Calu3 (cell line): ENCODE measurements at places on chromosomes 4 and X.

GRCh38 chr4:34572026-34572425 is 1672.3 kb downstream of the ARAP2 start:
- H3K27ac ChIP-seq = no peak overlapping the region
- no peaks in the 10 kb centered on the region for H3K27me3 ChIP-seq
- H3K36me3 ChIP-seq = no peaks in the 10 kb centered on the region
- H3K4me3 ChIP-seq = no peak overlapping the region

DNA sequence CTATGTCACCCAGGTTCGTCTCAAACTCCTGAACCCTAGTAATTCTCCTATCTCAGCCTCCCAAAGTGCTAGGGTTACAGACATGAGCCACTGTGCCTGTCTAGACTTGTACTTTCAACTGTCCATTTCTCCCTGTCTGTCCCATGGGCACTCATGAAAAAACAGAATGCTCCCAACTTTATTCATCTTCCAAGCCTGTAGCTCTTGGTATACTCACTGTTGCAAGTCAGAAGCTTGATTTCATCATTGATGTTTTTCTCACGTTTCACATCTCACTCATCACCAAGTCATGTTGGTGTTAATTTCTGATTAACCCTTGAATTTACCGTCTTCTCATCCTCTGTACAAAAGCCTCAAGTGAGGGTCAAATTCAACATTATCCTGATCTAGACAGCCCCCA is 7.3 kb upstream of the SRP72 start:
- DNase-seq = no peak
- H3K4me3 ChIP-seq = no peak overlapping the region
- peaks cover 8% of the 10 kb centered on the region for H3K4me1 ChIP-seq

- peaks cover 32% of the 10 kb centered on the region for H3K36me3 ChIP-seq
- peak overlapping the region; percentile 60 for H3K4me3 ChIP-seq
- DNase-seq = no peak
- no peaks in the 10 kb centered on the region for H3K27me3 ChIP-seq
- H3K27ac ChIP-seq = peak overlapping the region; percentile 50
- peaks cover 27% of the 10 kb centered on the region for H3K4me1 ChIP-seq
These were observed 4.3 kb downstream of the ZXDB start for GRCh38 chrX:57596109-57596508.

GRCh38 chr4:23388255-23388654 is 501.6 kb downstream of the PPARGC1A start:
- no peaks in the 10 kb centered on the region for H3K36me3 ChIP-seq
- no peak overlapping the region for H3K27ac ChIP-seq
- no peak overlapping the region for H3K4me3 ChIP-seq
- H3K27me3 ChIP-seq = no peaks in the 10 kb centered on the region
- no peaks in the 10 kb centered on the region for H3K4me1 ChIP-seq

DNA sequence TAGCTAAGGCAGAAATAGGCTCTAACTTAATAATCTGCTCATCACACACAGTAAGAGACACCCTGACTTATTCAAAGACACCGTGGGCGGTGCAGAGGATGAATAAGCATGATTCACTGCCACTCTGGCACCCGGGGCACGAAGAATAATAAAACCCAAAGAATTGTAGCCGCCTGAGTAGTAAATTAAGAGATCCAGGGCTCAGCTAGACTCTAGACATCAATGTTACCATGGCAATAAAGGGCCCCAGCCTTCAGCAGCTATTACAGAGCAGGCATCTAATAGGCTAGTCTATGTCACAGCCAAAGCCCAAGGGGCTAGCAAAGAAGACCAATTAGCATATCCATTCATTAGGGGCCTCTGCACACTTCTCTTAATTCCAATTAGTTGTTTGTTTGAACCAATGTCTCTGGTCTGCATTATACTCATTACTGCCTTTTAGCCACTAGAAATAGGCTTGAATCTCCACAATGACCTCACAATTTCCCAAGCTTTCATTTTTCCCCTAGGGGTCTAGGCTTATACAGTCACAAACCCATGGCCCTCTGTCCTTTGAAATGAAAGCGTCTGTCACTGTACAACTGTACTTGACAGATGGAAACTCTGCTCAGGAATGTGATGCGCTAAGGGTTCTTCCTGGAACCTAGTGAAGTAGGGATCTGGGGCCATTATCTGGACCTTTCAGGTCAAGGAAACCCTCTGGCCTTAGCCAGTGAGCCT is 3.0 kb upstream of the ATP1B4 start:
- no peaks in the 10 kb centered on the region for H3K36me3 ChIP-seq
- no peaks in the 10 kb centered on the region for H3K4me1 ChIP-seq
- DNase-seq = no peak
- H3K27me3 ChIP-seq = peaks cover 40% of the 10 kb centered on the region

- no peaks in the 10 kb centered on the region for H3K36me3 ChIP-seq
- no peak overlapping the region for H3K27ac ChIP-seq
- H3K27me3 ChIP-seq = peaks cover 3% of the 10 kb centered on the region
- no peak overlapping the region for H3K4me3 ChIP-seq
- no peak for DNase-seq
These were observed 6.0 kb downstream of the PCDH7 start for GRCh38 chr4:30726090-30726675.

DNA sequence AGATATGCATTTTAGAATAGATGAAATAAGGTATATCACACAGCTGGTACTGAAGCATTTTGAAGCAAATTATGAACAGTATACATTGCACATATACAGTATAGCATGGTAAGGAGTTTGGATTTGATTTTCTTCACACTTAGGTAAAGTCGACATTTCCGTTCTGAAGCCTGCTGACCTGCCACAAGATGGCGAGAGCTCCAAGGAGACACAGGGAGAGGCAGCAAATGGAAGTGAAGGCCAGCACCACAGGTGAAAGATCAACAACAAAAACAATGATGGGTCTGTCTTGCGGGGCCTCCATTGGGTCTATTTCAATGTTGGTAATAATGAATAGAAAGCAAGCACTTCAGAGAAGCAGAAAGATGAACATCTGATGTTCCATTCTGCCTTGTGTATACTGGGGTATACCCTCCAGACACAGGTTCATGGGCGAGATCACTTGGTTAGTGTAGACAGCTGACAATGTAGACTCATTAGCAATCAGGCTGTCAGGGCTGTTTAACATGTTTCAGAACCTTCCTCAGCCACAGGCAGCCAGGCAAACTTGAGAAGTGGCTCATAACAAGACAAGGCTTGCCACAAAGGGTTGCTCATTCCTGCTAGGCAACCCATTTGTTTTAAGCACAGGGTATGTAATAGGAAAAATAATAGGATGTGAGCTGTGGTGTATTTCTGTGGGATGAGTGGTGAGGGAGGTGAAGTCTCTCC is 21.4 kb upstream of the NOX1 start:
- peak; percentile 49 for DNase-seq
- no peak overlapping the region for H3K4me3 ChIP-seq
- no peaks in the 10 kb centered on the region for H3K36me3 ChIP-seq
- H3K27ac ChIP-seq = no peak overlapping the region
- H3K4me1 ChIP-seq = no peaks in the 10 kb centered on the region
- H3K27me3 ChIP-seq = no peaks in the 10 kb centered on the region

DNA sequence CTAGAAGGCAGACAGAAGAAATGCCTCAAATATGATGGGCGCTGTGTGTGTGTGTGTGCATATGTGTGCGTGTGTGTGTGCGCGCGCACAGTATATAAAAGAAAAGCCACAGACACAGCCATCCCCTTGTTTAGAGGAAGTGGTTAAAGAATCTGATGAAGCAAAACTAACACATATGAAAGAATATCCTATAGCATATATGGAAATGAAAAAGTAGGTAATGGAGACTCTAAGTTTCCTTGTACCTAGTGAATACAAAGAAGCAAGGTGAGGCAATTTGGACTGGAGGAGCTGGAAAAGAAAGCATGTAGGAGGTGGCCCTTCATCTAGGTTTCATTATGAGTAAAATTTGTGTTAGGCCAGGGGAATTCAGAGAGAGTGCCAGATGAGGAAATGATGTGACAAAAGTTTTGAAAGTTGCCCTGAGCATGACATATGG is 58.6 kb upstream of the MCF2 start:
- no peak overlapping the region for H3K27ac ChIP-seq
- no peaks in the 10 kb centered on the region for H3K36me3 ChIP-seq
- no peak for DNase-seq
- H3K27me3 ChIP-seq = no peaks in the 10 kb centered on the region
- H3K4me1 ChIP-seq = no peaks in the 10 kb centered on the region

GRCh38 chrX:115023811-115024210 is 6.4 kb upstream of the IL13RA2 start:
- no peak overlapping the region for H3K4me3 ChIP-seq
- no peak overlapping the region for H3K27ac ChIP-seq
- H3K36me3 ChIP-seq = no peaks in the 10 kb centered on the region

- H3K4me3 ChIP-seq = peak overlapping the region; percentile 40
- H3K27ac ChIP-seq = peak overlapping the region; percentile 73
- DNase-seq = peak; percentile 43
- peaks cover 30% of the 10 kb centered on the region for H3K4me1 ChIP-seq
- no peaks in the 10 kb centered on the region for H3K36me3 ChIP-seq
These were observed 20.4 kb downstream of the TMEM131L start for GRCh38 chr4:153486281-153487151.

- no peaks in the 10 kb centered on the region for H3K27me3 ChIP-seq
- H3K27ac ChIP-seq = no peak overlapping the region
- H3K36me3 ChIP-seq = no peaks in the 10 kb centered on the region
- no peak for DNase-seq
These were observed 90.2 kb upstream of the UNC5C start for GRCh38 chr4:95638920-95639501.

DNA sequence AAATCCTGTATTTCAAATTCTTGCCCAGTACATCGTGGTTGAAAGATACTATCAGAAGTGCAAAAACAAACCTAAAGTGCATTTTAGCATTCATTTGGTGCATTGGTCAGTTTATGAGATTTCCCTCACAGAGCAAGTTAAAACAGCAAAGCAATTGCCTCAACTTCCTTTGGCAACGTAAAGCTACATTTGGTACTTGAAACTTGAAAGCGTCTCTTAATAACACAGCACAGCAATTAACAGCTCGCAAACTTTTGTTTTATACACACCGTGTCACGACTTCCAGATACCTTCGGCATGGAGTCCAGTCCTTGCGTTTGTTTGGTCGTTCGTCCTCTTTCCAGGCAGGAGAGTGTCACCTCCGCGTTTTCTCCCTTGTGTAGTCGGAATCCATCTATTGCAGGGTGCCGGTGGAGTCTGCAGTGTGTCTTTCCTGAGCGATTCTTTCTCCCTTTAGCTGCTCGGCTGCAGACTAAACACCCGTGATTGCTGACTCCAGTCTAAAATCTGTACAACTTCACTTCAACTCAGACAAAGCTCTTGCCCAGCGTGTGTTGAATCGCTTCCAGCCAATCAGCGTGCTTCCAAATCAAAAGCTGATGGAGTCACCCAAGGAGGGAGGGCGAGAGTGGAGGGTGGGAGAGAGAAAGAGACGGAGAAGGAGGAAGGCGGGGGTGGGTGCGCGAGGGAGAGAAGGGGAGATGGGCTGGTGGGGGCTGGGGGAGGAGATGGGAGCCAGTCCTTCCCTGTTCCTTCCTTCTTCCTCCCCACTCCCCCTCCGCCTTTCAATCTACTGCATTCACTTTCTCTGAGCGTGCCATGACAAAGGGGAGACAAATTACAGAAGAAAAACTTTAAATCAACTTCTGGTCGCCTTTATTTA is at the start of gene PCDH18:
Gene PCDH18, minus strand, starts transcription at position 509 of the 883 bp plus-strand sequence. Its CDS starts 406 bp downstream, at position 103.
- DNase-seq = peak; percentile 12
- no peak within 1 kb of the TSS for H3K27ac ChIP-seq
- H3K4me1 ChIP-seq = no peaks in the 10 kb centered on the region
- H3K36me3 ChIP-seq = no peaks in the 10 kb centered on the region
- H3K27me3 ChIP-seq = no peaks in the 10 kb centered on the region

- DNase-seq = no peak
- no peak overlapping the region for H3K27ac ChIP-seq
- H3K4me3 ChIP-seq = no peak overlapping the region
These were observed 2.9 kb downstream of the ADRA2C start for GRCh38 chr4:3768842-3769641.

DNA sequence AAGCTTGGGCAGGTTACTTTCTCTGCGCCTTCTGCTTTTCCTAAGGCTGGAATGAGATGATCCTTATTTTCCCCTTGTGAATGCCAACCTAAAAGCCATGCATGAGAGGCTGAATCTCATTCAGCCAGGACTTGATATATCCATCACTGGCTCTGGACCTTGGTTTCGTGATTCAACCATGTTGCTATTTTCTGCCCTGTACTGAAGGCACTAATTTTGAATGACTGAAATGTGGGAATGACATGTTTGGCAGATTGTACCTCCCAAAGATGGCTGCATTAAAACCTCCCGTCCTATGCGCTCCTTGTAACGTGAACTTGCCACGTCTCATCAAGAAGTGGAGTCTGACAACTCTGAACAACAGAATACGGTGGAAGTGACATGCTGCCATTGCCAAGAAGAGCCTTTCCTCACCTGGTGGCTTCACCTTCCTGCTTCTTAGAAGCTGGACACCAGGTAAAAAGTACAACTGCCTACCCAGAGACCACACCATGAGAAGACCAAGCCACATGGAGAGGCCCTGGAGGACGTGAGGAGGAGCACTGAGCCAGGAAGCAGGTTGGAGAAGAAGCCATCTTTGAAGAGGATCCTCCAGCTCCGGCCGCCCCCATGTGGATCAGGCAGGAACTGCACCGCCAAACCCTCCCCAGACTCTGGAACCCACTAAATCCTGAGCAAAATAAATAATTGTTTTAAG is 174.5 kb downstream of the NSUN7 start:
- H3K36me3 ChIP-seq = peaks cover 4% of the 10 kb centered on the region
- peak; percentile 77 for DNase-seq
- H3K27ac ChIP-seq = no peak overlapping the region
- H3K4me3 ChIP-seq = no peak overlapping the region
- no peaks in the 10 kb centered on the region for H3K27me3 ChIP-seq

DNA sequence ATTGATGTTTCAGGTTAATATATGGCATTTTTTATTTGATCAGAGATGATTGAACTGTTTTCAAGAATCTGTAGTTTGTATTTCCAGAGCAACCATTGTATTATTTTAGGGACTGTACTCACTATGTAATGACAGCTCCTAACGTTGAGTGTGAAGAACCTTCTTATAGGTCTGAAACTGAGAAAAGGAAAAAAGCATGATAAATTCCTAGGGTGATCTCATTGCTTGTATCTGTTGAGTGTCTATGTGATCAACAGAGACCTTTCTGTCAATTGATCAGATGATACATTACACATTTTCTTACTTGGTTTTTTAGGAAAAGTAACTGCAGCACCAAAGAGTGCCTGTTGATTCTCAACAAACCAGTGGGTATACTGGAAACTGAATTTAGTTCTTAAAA is 40.2 kb downstream of the SEC24B start:
- H3K27ac ChIP-seq = no peak overlapping the region
- no peak overlapping the region for H3K4me3 ChIP-seq
- H3K27me3 ChIP-seq = no peaks in the 10 kb centered on the region
- peaks cover 6% of the 10 kb centered on the region for H3K36me3 ChIP-seq

GRCh38 chr4:140427919-140428471 is 547 bp upstream of the CLGN start:
- H3K27me3 ChIP-seq = no peaks in the 10 kb centered on the region
- no peaks in the 10 kb centered on the region for H3K4me1 ChIP-seq
- H3K36me3 ChIP-seq = peaks cover 9% of the 10 kb centered on the region

GRCh38 chr4:8179074-8179473 is 20.0 kb upstream of the SH3TC1 start:
- peaks cover 5% of the 10 kb centered on the region for H3K36me3 ChIP-seq
- no peak overlapping the region for H3K27ac ChIP-seq
- H3K4me1 ChIP-seq = peaks cover 7% of the 10 kb centered on the region
- no peak overlapping the region for H3K4me3 ChIP-seq
